Urothelium cell line (cell line): ENCODE measurements at places on chromosomes 13 and 19.

GRCh38 chr19:27972291-27973040, 1240.5 kb downstream of the UQCRFS1 start:
- DNase-seq: peak; percentile 88

DNA sequence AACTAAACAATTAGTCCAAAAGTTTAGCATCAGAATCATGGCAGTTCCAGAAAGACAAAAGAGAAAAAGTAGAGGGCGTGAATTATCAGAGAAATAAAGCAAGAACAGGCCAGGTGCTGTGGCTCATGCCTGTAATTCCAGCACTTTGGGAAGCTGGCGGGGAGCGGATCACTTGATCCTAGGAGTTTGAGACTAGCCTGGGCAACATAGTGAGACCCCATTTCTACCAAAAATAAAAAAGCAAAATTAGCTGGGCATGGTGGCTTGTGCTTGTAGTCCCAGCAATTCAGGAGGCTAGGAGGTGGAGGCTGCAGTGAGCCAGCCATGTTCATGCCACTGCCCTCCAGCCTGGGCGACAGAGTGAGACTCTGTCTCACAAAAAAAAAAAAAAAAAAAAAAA, 18.4 kb downstream of the ARL11 start:
- no peak for DNase-seq

- DNase-seq: no peak
Measured at GRCh38 chr13:49597043-49597641, 11.8 kb upstream of the RCBTB1 start.

- DNase-seq: no peak
Measured at GRCh38 chr13:42649831-42650230, 75.9 kb downstream of the TNFSF11 start.

- DNase-seq: no peak
Measured at GRCh38 chr13:30107521-30108136, 199.7 kb downstream of the KATNAL1 start.

- no peak for DNase-seq
Measured at GRCh38 chr13:95420501-95420900, 119.2 kb upstream of the ABCC4 start.

DNA sequence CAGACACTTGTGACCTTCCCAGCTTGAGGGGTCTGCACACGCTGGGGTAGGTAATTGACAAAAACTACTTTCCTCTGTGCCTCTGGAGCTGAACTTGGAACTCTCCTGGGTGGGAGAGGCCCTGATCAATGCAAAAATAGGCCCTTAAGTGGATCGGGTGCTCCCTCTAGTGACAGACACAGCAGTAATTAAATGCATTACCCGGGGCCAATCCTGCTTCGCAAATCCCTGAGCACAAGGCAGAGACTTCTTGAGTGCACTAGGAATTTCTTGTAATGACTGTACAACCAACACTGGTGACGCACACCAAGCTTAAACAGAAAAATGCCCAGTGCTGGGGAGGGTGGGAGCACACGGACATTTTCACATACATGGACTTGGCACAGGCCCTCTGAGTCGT, 10.6 kb upstream of the UBE2S start:
- peak; percentile 73 for DNase-seq

DNA sequence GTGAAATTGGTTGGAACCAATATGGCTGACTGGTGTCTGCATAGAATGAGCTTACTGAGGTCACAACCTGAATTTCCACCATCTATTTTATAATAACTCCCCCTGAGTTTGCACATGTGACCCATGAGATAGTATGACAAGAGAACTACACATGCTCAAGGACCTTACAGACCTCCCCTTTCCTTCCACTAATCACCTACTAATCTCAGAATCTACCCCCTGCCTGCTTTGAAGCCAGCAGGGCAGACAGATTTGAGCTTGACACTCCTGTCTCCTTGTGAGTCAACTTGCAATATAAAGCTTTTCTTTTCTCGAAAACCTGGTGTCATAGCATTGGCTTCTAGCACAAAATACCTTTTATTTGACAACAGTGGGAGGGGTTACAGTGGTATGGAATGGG, 248.4 kb downstream of the RFC3 start:
- DNase-seq: no peak

DNA sequence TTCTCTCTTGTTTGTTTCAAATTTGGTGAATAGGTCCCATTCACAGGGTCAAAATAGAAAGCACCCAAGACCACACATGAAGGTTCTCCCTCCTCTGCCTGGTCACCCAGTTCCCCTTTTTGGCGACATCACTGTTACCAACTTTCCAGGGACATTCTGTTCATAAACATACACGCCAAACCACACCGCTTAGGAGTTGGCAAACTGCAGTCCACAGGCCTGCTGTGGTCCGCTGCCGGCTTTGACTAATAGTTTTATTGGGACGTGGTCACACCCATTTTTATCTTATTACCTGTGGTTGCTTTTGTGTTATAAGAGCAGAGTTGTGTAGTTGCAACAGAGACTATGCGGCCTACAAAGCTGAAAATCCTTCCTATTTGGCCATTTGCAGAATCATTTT, 24.2 kb downstream of the UHRF1 start:
- no peak for DNase-seq

DNA sequence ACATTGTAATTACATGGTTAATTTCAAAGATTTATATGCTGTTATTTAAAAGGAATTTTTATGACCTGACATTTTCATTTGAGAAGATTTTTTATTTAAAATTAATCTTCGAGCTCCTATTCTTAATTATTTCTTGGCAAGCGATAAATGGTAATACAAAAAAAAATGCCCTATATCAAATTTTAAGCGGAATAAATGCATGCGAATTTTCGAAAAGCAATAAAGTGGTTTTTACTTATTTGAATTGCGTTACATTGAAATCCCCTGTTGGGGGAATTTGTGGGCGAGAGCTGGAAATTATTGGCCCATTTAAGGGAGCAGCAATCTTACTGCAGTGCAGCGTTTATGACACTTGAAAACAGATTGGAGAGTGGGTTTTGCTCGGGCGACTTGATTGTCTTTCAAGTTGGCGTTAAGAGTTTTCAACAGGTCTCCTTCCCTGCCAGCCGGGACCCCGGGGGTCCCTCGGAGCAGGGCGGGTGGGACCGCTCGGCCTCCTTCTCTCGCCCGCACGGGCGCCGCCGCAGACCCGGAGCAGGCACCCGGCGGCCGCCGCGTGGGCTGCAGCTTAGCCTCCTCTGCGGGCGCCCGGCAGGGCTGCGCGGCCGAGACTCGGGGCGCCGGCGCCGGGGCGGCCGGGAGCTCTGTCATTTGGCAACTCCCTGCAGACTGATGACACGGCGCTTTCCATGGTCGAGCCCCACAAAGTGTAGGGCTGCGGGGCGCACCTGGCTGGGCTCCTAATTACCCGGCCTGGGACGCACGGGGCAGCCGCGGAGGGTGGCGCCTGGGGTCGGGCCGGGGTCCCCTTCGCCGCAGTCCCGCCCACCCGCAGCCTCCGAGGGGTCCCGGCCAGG, 255.1 kb upstream of the SOX21 start:
- peak; percentile 49 for DNase-seq

- no peak for DNase-seq
Measured at GRCh38 chr13:106560821-106561220, 7.1 kb downstream of the ARGLU1 start.

DNA sequence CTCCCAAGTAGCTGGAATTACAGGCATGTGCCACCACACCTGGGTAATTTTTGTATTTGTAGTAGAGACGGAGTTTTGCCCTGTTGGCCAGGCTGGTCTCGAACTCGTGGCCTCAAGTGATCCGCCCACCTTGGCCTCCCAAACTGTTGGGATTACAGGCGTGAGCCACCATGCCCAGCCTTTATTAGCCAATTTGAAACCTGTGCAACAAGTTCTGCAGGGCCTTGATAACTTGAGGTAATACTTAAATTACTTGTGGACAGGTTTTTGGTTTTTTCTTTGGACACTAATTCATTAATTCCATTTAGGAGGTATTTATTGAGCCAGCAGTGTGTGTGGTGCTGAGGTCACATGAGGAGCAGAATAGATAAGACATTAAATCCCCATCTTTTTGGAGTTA, 39.5 kb downstream of the ARHGAP35 start:
- no peak for DNase-seq

DNA sequence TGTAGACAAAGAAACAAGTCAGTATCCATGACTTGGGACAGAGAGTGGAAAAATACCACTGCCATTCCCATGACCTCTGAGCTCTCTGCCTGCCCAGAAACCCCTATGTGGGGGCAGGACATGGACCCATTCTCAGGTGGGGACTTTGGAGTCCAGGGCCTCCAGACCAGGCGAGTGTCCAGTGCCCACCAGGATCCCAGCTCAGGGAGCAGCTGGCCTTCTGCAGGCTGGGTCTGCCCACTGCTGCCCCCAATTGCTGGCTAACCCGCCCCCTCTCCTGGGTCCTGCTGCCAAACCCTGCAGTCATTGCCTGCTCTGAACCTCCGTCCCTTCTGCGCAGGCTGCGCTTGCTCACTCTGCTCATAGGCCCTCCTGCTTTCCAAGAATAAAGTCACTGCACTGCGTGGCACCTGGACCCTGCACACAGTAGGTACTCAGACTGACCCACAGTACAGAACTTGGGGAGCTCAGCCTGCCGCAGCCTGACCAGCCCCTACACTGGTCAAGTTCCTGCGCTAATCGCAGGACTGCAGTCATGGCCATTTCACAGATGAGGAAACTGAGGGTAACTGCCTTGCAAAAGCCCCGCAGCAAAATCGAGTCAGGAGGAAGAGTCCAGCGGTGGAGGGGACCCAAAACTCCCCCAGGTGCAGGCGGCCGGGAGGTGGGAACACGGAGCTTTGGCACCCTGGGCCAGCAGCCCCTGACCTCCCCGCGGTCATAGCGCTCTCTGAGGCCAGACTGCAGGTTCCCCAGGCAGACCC, 774 bp downstream of the SLC7A10 start:
- no peak for DNase-seq

GRCh38 chr19:33365691-33366090, 7.8 kb upstream of the CEBPG start:
- no peak for DNase-seq

GRCh38 chr13:42652642-42653415, 78.9 kb downstream of the TNFSF11 start:
- no peak for DNase-seq

- DNase-seq: peak; percentile 27
Measured at GRCh38 chr19:8459520-8460270, 14.9 kb downstream of the HNRNPM start.

DNA sequence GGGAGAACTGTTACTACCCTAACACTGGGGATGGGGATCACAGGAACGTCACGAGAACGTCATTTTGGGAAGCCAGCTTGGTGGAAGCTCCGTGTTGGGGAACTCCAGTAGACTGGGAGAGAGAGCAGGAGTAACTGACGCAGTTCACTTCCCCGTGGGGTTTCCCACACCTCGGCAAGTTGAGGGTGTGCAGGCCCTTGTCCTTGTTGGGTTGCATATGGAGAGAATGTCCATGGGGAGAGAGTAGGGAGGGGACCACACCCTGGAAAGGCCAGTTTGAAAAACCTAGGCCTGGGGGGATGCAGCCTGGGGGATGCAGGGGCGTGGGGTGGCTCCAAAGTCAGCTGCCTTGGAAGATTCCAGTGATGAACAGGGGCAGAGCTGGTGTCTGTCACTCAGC, 50.7 kb upstream of the MCF2L start:
- DNase-seq: no peak

DNA sequence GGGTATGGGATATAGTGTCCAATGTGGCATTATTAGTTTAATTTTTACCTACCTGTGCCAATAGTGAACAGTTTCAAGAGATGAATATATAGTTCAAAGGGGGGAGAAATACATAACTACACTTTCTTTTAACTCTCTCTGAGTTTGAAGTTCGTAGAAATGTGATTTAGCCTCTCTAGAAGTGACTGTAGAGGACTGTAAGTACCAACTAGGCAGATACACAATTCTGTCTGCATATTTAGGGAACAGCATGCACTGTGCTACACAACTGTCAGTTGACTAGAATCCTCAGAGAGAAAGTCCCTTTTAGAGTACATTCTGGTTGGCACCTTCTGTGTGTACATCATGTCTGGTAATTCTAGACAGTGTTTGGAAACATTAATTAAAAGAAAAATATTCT, 17.5 kb upstream of the ZNF90 start:
- no peak for DNase-seq

GRCh38 chr13:48356750-48357149, 53.2 kb downstream of the RB1 start:
- no peak for DNase-seq

DNA sequence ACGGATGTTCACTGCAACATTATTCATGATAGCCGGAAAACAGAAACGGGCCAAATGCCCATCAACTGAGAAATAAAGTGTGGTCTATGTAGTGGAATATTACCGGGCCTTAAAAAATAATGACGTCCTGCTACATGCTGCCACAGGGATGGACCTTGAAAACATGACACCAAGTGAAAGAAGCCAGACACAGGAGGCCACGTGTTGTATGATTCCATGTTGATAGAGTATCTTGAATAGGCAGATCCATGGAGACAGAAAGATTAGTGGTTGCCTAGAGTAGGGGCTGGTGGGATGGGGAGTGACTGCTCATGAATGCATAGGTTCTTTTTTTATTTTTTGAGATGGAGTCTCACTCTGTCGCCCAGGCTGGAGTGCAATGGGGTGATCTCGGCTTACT, 3.7 kb downstream of the AP2A1 start:
- DNase-seq: no peak

DNA sequence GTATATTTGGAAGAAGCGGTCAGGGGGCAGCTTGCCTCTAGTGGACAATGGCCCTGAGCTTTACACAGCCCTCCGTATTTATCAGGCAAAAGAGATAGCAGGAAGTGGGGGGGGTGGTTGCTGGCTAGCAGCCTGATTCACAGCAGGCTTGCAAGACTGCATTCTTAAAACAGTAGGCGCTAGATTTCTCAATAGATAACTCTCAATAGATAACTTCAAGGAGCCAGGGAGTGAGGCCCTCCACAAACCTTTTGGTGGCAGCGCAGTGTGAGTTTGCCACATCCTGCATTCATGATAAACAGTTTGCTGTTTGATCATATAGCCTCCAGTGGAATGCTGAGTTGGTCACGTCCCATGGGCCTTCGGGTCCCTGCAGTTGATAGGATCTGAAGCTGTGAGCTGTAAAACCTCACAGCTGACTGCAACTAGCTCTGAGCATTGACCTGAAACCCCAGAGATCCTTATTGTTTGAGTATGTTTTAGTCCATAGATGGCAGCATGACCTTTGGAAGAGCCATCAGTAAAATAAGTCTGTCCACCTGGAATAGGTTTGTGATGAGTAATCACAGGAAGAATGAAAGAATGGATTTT, 12.2 kb downstream of the FPR3 start:
- DNase-seq: peak; percentile 14

DNA sequence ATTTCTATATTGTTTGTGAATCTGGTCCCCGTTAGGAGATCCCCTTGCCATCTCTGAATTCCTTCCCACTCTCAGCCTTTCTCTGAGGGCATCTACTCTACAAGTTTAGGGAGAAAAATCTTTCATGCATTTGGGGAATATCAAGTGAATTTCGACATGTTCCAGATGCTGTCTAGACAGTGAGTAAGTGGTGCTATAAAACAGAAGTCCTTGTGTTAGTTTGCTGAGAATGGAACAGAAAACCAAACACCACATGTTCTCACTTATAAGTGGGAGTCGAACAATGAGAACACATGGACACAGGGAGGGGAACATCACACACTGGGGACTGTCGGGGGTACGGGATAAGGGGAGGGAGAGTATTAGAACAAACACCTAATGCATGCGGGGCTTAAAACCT, 5.1 kb downstream of the OR7A10 start:
- no peak for DNase-seq

- no peak for DNase-seq
Measured at GRCh38 chr19:4455719-4456475, 1.7 kb downstream of the UBXN6 start.

- DNase-seq: no peak
Measured at GRCh38 chr13:109517517-109517916, 268.9 kb downstream of the IRS2 start.

- peak; percentile 76 for DNase-seq
Measured at GRCh38 chr13:94656766-94657165, 55.1 kb downstream of the GPR180 start.
